ENCODE measurements at places on chromosomes 12 and 14. TPM values are rescaled to one million over a fixed set of nuclear protein-coding genes. Genes with fewer than 3 reads are reported as not detected.

Gene HCAR2
- total RNA-seq = not detected

- no peaks in the 10 kb centered on the region for H3K27me3 ChIP-seq
- H3K27ac ChIP-seq = no peak overlapping the region
Measured at GRCh38 chr14:66038618-66039017, 447.6 kb upstream of the CCDC196 start.

Gene LPCAT3
- 32.5 TPM for total RNA-seq

DNA sequence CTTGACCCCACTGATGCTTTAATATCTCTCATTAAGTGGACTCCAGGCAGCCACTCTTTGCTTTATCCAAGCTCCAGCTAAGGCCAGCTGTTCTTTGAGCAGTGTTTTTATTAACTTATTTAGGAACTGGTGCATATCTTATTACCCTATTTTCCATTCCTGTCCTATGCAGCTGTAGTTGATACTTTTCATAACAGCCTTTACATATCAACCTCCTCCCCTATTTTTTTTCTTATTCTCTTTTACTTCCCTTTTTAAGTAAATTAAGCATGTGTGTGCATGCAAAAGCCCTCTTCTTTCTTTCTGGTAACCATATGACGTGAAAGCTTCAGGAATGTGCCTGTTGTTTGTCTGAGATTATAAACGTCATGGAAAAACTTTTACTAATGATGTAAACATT lies 121.2 kb downstream of the PTPRQ start:
- no peaks in the 10 kb centered on the region for H3K36me3 ChIP-seq
- H3K27me3 ChIP-seq = no peaks in the 10 kb centered on the region
- H3K4me1 ChIP-seq = no peaks in the 10 kb centered on the region
- H3K4me3 ChIP-seq = no peak overlapping the region
- no peak overlapping the region for H3K27ac ChIP-seq

Gene KCNH3
- 0.29 TPM for total RNA-seq

Gene HVCN1
- 1.4 TPM for total RNA-seq

- no peaks in the 10 kb centered on the region for H3K36me3 ChIP-seq
- no peaks in the 10 kb centered on the region for H3K27me3 ChIP-seq
- DNase-seq = no peak
Measured at GRCh38 chr12:20624718-20625117, 70.4 kb upstream of the SLCO1C1 start.

DNA sequence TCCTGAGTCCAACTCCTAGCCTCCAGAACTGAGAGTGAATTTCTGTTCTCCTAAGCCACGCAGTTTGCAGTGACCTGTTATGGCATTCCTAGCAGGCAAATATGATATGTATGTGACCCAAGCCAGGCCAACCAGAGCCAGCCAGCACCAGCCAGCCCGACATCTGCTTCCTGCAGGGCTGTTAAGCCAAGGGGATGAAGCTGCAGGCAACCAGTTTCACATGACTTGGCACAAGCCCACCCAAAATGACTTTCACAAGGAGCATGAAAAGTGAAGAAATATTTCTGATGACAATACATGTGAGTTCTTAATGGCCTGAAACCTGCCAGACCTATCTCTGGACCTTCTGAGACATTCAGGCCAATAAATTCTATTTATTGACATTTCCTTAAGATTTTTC lies 68.1 kb downstream of the ITPK1 start:
- H3K27me3 ChIP-seq = no peaks in the 10 kb centered on the region
- no peaks in the 10 kb centered on the region for H3K36me3 ChIP-seq
- DNase-seq = no peak
- peaks cover 33% of the 10 kb centered on the region for H3K4me1 ChIP-seq
- H3K27ac ChIP-seq = no peak overlapping the region
- H3K4me3 ChIP-seq = no peak overlapping the region

Gene CPSF6
- total RNA-seq = 99.9 TPM

Gene SYT10
- total RNA-seq = 2.9 TPM

- H3K4me3 ChIP-seq = no peak overlapping the region
- H3K27me3 ChIP-seq = no peaks in the 10 kb centered on the region
- no peak overlapping the region for H3K27ac ChIP-seq
- no peaks in the 10 kb centered on the region for H3K4me1 ChIP-seq
Measured at GRCh38 chr12:12582895-12583303, 20.2 kb upstream of the DUSP16 start.

All from K562 (cell line).